IPS DF 19.7 (cell line): ENCODE measurements at places on chromosomes 5 and 9.

DNA sequence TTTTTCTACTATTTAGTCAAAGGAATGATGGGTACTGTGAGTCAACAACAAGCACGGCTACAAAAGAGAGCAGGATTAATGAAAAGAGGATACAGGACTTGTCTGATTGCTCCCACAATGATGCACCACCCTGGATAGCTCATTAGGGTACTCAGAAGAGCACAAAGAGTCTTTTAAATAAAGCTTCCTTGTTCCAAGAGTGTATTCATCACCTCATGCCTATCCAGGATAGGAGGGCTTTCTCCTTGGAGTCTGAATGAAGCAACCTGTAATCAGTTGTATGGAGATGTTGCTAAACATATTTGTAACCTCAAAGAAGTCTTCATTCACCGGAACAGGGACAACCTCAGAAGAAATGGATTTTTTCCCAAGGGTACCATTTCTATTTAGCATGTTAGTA is 219.5 kb upstream of the TMEM161B start:
- no peak for DNase-seq

- DNase-seq, result no peak
Observed at GRCh38 chr5:170405817-170406216, 16.6 kb upstream of the KCNMB1 start.

DNA sequence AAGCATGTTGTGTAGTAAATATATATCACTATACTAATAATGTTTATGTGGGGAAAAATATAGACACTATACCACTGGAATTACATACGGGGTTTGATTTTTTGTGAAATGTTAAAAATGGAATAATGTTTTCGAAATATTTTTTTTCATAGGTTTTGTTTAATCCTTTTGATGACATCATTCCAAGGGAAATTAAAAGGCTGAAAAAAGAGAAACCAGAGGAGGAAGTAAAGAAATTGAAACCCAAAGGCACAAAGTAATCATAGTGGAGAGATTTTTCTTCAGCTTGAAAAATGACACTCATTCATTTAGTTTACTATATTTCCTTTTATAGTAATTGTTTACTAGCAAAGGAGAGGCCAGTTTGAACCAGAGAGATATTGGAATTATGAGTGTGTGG is 17.6 kb downstream of the CWC27 start:
- no peak for DNase-seq

- DNase-seq, result no peak
Observed at GRCh38 chr5:175235251-175235960, 208.6 kb downstream of the DRD1 start.

GRCh38 chr5:14251733-14252132 is 108.6 kb downstream of the TRIO start:
- DNase-seq, result no peak

DNA sequence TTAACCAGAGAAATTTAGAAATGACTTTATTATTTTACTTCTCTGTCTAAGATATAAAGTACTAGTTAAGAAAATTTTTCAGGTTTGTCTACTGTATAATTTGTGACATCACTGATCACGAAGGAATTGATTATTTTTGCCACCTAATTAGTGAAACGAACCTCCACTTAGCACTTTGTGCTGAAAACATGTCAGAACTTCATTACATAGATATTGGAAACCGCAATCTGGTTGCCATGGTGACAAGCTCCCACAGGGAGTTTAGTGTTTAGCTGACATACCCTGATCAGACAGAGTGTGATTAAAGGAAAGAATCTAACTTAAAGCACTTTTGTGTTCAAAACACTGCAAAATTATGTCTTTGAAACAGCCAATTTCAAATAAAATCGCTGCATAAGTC is 668.4 kb upstream of the CCNG1 start:
- DNase-seq, result no peak

DNA sequence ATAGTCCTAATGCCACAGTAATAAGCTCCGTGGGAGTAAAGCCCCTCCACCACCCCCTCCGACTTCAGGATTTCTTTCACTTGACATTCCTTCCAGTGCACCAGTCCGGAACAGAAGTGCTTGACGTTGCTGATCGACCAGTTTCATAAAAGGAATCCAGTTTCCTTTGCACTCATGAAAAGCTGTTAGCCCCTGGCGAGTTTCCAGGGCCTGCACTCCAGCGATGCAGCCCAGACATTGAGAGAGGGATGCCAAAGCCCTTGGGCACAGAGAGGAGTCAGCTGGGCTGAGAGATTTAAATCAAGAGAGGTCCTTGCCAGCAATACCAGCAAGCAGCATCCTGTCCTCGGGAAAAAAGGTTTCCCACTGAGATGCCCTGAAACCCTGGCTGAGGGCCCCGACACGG is 170.1 kb downstream of the GABBR2 start:
- no peak for DNase-seq

GRCh38 chr5:1495525-1495897 is 28.2 kb downstream of the LPCAT1 start:
- no peak for DNase-seq

- no peak for DNase-seq
Observed at GRCh38 chr9:124259158-124259808, 1.5 kb downstream of the NEK6 start.

GRCh38 chr5:18403141-18403540 is 768.9 kb downstream of the TAF11L14 start:
- DNase-seq, result no peak

DNA sequence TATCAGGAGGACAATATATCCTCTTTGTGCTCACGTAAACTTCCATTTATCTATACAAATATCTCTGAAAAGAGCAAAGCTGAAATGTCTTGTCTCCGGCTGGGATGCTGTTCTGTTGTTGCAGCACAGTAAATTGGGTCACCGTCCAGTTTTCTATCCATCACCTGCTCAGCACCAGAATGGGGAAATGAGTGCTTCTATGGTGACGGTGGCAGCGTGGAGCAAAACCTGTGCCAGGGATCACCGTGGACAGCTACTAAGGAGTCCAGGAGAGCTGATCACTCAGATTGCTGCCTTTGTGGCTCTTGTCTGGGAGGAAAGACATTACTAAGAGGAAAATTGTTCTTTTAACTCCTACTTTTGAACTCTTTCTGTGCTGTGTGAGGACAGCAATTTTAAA is 531.6 kb downstream of the PSAT1 start:
- DNase-seq, result no peak

DNA sequence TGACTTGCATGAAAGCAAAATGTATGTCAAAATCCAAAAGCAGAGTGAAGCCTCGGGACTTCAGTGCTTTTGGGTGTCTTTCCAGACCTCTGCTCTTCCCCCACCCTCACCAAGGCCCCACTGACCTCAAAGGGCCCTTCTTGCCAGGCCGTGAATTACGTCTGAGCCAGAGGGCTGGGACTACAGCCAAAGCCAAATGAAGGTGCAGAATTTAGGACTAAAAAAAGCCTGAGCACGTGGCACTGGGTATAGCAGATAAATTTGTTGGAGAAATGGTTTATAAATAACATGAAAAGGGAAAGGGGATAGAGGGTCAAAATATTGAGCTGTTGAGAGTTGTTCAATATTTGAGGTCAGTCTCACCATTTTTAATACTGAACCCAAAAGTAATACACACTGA is 163.4 kb downstream of the GHR start:
- DNase-seq, result no peak

DNA sequence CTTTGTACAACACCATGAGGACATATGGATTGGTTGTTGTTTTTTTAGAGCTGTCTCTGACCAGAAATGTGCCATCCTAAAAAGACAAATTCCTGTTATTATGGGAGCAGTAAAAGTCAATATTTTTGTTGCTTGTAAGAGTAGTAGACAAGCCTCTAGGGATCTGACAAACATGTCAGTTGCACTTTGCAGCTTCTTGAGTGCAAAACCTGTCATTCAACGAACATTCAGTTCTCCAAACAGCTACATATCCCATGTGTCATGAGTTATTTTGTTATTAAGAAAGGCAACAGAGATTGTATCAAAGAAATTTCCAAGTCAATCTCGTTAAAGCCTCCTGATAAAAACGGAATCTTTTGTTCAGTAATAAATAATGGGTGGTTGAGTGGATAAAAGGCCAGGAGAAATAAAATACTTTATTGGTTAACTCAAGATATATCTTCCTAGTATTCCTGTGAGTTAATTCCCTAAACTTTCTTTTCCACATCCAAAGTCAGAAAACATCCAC is 18.1 kb downstream of the C5orf58 start:
- no peak for DNase-seq

- no peak for DNase-seq
Observed at GRCh38 chr9:4890242-4890641, 94.8 kb upstream of the JAK2 start.

GRCh38 chr9:133230093-133230492 is 21.0 kb upstream of the OBP2B start:
- DNase-seq, result no peak

DNA sequence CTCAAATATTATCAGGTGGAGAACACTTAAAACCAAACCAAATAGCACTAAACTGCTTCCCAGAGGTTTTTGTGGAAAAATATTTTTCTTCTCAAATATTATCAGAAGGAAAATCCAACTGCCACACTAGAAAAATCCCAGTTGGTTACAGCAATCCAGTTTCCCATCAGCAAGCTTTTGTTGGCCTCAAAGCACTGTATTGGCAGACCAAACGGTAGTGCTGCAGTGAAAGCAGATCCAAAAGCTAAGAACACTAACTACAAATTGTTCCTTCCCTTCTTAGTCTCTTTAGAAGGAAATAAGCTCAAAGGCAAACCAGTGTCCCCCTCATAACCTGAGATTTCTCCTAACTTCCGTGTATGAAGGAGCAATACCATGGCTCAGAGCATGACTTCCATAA is 105.3 kb downstream of the TRIM36 start:
- no peak for DNase-seq

DNA sequence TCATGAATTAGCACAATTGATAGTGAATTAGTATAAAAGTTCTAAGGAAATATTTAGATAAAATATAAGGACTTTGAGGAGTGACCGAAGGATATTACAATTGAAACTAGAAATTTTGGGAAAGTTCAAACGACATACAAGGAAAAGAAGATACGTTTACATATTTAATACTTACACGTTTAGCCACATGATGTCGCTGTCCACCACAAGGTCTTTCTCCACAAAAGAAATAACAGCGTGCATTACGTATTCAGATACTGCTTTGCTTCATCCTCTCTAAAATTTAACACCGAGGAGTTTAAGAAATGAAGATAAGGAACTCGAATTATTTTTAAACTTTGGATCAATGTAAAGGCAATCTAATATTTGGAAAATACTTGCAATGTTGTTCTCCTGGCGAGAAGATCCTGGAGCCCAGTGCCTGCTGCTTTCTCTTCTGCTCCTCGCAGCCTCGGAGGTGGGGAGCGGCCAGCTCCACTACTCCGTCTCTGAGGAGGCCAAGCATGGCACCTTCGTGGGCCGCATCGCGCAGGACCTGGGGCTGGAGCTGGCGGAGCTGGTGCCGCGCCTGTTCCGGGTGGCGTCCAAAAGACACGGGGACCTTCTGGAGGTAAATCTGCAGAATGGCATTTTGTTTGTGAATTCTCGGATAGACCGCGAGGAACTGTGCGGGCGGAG is at the start of gene PCDHA3:
Gene PCDHA3 (plus strand): TSS at position 242 of the 678 bp plus-strand sequence.
- no peak for DNase-seq

DNA sequence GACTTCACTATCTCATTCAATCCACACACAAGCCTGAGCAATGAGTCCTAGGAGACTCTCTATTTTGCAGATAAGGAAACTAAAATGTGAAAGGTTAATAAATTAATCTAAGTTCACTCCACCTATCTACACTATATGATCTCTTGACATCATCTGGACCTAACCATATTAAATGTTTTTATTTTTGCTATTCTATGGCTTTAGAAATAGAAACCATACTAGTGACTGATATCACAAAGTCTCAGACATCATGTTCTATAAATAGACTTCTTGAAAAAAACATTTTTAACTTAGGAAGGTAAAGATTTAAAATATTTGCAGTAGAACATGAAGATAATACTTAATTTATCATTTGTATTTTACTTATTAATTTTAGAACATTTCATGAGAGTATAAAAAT is 9.4 kb upstream of the ADGRV1 start:
- no peak for DNase-seq

GRCh38 chr5:152527358-152528052 is 122.4 kb upstream of the NMUR2 start:
- no peak for DNase-seq

DNA sequence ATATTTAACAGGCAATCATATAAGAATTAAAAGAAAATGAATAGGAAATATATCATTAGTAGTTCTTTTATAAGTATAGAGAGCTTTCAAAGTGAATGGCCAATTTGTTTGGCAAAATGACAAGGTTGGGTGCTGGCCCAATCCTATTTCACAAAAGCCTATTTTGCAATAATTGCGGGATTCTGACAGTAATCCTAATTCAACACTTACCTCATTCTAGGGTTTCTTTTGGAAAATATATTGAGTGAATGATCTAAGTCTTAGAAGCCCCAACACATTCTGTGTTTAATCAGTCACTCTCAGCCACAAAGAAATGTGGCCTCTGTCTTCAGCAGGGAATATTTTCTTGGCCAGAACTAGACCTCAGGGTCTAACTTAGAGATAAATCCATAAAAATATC is 835.9 kb upstream of the ZNF608 start:
- DNase-seq, result no peak

DNA sequence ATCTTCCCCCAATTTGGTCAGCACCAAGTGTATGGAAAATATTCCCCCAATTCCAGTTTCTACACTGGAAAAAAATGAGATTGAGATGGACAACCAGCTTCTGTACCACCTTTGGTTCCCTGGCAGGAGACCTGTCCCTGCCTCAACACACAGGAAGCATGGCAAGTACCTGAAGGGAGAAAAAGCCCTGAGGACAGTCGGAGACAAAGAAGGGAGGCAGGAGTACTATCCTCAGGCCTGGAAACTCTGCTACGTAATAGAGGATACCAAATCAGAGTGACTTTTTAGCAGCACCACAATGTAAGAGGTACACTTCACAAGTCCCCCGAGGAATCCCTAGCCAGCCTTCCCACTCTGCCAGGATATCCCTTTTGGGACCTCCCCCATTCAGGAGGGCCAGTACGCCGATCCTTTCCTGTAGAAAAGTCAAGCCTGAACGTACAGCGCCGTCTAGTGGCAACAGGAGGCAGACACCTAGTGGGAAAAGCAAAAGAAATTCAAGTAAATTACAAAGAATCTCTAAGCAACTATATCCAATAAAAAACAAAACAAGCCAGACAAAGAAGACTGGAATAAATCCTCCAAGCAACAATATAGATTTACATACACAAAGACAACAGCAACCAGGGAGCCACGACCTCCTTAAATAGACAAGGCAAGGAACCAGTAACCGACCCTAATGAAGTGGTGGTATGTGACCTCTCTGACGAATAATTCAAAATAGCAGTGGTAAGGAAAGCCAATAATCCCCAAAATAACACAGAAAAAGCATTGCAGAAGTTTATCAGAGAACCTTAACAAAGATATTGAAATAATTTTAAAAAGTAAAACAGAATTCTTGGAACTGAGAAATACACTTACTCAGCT is 63.3 kb upstream of the SLCO6A1 start:
- DNase-seq, result peak; percentile 42

DNA sequence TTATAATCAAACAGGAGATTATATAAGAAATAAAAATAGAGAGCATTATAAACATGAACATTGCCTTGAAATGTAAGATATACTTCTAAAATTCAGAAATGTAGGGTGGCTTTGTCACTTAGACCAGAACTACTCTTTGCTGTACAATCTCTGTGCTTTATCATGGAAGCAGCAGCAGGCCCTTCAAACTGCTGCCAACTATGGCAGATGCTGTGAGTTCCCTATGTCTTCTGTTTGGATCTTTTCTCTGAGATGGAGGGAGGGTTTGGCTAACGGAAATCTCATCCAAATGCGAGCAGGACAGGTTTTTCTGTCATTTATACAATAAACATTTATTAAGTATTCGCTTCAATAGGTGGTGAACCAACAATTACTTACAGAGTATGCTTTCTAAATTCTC is 34.8 kb upstream of the RICTOR start:
- DNase-seq, result no peak
